ENCODE measurements at places on chromosomes 13 and 19.

GRCh38 chr19:50512999-50513745, 541 bp downstream of the ASPDH start:
- DNase-seq, result no peak

DNA sequence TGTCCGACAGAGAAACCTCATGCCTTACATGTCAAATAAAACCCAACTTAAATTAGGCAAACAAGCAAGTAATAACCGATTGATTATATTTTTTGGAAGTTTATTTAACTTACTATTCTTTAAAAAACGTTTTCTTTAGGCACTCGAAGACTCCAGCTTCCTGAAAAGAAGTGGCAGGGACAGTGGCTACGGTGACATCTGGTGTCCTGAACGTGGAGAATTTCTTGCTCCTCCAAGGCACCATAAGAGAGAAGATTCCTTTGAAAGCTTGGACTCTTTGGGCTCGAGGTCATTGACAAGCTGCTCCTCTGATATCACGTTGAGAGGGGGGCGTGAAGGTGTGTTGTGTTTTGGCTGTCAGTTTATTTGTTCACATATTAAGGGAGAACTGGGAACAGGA, 164.4 kb downstream of the LMO7 start:
- no peak for DNase-seq

- DNase-seq, result no peak
Observed at GRCh38 chr13:40798380-40798779, 9.0 kb downstream of the SLC25A15 start.

DNA sequence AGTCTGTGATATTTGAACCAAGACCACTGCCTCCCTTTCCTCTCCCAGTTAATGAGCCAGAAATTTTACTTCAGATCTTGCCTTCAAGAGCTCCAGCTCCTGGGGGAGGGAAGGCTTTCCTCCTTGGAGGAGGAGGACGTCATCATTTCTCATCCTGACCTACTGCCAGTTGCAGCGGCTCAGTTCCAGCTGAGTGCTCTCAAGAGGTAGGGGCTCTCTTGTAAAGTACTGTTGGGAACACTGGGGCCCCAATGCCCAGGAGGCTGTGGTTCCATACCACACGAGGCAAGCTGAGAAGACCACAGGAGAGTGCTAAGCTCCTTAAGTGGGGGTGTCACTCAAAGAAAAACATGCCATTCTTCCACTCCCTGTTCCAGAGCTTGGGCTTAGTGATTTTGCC, 36.2 kb downstream of the METTL21C start:
- no peak for DNase-seq

GRCh38 chr13:24493356-24493755, 19.2 kb downstream of the PARP4 start:
- DNase-seq, result no peak

DNA sequence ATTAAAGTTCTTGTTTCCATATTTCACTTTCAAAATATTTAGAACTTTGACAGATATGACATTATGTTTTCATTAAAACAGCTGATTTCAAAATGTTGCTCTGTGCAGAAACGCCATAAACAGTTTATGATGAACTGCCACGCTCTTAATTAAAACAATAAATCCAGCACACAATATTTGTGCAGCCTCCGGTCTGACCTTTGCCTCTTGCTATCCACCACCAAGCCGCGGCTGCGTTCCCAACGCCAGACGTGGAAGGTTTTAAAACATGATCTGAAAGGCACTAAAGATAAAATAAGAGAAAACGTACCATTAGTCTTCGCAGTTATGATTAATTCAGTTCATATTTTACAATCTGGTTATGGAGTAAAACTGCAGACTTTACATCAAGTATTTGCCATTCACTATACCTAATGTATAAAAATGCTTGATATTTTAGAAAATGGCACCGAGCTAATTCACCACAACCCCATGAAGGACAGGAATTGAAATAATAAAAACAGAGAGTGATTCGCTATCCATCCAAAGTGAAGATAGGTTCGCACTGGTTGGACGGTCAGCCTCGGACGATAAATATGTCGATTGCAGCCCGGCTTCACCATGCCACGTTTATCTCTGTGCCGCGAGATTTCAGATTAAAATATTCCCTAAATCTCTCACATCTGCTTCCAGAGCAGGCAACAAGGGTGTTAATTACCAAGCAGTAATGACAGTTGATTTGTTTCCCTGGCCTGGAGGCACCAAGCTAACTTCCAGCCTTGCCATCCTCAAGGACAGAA, 103.3 kb upstream of the ZNF507 start:
- no peak for DNase-seq

DNA sequence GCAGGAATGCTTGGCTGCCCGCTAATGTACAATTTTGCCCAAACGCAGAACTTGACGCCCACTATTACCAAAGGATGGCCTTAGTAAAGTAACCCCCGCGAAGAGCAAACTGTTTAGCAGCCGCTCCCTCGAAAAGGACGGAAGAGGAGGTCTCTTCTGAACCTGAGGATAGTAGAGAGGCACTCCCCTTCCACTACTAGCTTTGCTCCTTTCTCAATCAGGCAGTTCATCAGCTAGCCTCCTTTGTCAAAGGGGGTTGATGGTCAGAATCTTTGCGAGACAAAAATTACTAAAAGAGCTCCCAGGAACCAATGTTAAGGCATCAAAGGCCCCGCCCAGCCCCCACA, 534 bp downstream of the CAB39L start:
- DNase-seq, result no peak

DNA sequence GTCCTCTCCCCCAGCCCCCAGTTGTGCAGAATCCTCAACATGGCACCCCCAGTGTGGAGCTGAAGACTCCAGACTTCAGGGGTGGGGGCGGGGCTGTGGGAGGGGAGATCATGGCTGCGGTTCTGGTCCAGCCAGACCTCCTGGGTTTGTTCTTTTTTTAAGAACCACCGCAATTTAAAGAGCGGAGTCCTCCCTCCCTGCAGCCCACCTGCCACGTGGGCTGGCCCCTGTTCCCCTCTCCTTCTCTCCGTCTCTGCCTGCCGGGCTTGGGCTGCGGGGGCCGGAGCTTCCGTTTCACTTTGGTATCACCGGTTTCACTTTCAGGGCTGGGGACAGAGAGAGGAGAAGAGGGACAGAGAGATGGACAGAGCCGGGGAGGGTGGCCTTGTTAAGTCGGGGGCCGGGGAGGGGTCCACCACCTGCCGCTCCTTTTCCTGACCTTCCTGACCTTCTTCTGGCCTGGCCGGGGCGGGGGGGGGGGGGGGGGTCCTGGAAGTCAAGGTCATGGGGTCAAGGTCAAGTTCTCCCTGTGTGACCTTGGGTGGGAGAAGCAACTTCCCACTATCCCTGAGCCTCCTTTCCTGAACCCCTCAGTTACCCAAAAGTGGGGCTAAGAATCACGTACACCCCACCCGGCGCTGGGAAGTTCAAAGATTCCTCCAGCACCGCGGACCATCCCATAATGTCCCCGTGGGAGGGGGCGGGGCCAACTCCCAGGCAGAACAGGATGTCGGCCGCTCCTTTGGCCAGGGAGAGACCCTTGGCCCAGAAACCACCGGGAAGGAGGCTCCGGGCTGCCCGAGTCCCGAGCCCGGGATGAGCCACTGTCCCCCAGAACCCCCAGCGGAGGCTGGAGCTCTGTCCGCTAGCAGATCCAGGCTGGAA, 11.3 kb upstream of the ZBTB7A start:
- DNase-seq, result no peak

DNA sequence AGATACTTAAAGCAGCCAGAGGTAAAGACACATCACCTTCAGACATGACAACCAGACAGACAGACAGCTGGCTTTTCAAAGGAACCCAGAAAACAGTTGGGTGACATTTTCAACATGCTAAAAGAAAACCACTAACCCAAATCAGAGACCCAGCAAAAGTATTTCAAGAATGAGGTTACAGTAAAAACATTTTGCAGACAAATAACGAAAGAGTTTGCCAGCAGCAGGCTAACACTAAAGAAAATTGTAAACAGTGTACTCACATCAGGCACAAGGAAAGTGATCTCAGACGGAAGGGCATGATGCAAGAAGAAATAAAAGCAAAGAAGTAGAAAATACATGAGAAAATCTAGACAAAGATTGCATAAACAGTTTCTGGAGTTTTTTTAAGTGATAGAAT, 46.4 kb downstream of the AP1M1 start:
- DNase-seq, result no peak

DNA sequence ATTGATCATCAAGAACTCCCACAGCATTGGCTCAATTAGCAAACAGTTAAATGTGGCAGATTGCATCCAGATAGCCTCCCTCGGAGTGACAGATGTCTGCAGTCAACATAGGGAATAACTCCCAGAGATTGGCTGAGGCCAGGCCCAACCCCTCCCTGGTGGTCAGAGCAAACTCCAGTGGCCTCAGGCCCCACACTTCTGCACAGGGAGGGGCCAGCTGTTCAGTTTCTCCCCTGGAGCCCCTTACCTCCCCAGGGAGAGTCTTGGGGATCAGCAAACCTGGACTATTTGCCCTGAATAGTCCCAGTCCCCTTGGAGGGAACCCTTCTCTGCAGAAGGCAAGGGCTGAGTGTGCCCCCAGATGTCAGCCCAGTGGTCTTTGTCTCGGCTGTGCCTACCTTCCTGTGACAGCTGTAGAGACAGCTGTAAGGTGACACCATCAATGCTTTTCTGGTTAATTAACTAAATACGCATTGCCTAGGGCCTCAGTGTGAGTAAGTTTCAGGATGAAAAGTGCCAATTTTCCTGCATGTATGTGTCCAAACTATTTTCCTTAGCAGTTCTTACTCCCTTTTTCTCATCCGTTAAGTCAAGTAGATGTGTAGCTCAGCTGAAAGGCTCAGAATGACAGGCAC, 102.7 kb upstream of the UQCRFS1 start:
- no peak for DNase-seq

DNA sequence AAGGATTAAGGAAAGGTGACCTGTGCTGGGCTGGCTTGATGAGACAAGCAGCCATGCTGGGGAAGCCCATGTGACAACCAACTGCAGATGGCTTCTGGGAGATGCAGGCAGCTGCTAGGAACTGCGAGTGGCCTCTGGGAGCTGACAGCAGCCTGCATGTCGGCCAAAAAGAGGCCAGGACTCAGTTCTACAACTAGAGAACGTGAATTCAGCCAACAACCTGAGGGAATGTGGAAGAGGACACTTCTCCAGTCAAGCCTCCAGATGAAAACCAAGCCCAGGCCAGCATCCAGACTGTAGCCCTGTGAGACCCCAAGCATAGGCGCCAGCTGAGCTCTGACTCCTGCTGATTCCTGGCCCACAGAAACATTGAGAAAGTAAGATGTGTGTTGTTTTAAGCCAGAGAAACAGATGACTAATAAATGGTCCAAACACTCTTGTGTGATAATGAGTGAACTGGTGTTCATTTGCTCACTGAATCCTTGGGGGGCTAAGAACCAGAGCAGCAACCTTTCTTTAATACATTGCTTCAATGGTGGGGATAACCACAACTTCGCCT, 45.0 kb downstream of the SLC7A1 start:
- no peak for DNase-seq

DNA sequence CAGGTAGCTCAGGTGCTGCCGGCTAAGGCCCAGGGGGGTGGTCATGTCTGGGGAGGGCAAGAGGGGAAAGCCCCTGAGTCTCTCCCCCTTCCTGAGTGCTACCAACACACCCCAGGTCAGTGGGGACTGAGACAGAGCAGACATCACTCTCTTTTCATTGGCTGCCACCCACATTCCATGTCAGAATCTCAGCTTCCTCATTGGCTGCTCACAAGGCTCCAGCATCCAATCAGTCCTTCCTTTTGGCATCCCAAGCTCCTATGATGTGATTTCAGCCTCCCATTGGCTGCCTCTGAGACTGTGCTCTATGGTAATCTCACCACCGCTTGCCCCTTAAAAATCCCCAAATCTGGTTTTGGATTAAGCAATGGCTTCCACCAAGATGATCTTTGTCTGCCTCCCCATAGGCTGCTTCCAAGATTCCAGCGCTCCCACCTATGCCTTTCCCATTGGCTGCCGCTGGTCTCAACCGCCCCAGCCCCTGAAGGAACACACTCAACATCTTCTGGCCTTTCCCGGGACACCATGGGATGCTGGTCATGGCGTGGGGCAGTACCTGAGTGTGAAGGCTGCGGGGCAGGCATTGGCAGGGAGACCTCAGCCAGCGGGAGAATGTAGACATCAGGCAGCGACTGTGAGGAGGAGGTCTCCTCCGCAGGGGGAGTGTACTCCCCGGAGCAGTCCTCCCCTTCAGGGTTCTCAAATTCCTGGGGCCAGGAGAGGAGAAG, 2.0 kb downstream of the LMTK3 start:
- no peak for DNase-seq

DNA sequence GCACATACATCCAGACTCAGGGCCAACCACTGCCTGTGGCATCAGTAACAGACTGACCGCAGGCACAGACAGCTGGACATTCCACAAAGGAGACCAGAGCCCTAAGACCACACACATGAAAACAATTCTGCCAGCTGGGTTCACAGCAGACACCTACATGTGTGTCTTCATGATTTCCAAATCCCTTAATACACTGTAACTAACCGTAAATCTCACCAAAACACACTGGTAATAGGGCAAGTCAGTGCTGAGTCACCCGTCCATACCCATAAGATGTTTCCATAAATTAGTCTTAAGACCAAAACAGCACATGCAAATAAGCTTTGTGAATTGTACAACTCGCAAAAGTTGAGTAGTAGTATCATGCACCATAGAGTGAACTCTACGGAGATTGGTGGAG, 65.4 kb downstream of the TUBGCP3 start:
- DNase-seq, result no peak

DNA sequence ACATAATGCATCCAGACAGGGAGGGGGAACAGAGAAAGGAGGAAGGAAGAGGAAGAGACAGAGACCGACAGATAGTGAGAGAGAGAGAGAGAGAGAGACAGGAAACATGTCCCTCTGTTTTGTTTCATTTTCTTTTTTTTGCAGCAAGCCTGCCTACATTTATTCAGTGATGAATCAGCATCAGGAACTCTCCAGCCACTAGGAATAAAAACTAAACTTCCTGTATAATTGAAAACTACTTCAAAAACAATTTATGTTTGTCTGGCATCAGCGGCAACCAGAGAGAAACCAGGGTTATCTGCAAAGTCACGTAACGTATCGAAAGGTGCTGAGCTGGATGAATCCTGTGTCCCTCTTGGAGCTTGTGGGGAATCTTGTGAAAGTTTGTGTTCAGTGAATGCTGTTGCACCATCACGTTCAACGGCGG, 148.6 kb upstream of the SOX21 start:
- no peak for DNase-seq

- no peak for DNase-seq
Observed at GRCh38 chr19:38870612-38871011, 7.5 kb downstream of the RINL start.

GRCh38 chr19:639253-640160, at the start of gene FGF22:
Gene FGF22 (plus strand): TSS chr19:639879. CDS start chr19:639926, 47 bp downstream.
- DNase-seq, result peak; percentile 63

- DNase-seq, result no peak
Observed at GRCh38 chr19:17138937-17139598, 63.5 kb downstream of the MYO9B start.

Measured in esophagus squamous epithelium (tissue), 5 donors.